ENCODE measurements at places on chromosomes 3 and 15.

- DNase-seq = peak; percentile 23
Measured at GRCh38 chr15:57146506-57147201, 228.2 kb downstream of the TCF12 start.

DNA sequence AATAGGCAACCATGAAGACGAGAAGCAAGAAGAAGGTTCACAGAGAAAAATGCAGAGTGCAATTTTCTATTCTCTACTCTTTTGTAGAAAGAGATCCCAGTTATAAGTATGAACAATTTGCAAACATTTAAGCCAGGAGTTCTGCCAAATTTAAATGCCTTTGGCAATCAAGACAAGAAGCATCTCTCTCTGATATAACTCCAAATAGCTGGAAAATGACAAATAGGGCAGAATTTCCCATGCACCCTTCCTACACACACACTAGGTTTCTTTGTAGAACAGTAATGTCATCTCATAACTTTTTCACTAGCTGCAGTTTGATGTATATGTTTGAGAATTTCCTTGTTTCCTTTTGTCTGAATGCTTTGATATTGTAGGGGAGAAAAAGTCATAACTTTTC lies 333.5 kb upstream of the AZI2 start:
- no peak for DNase-seq

DNA sequence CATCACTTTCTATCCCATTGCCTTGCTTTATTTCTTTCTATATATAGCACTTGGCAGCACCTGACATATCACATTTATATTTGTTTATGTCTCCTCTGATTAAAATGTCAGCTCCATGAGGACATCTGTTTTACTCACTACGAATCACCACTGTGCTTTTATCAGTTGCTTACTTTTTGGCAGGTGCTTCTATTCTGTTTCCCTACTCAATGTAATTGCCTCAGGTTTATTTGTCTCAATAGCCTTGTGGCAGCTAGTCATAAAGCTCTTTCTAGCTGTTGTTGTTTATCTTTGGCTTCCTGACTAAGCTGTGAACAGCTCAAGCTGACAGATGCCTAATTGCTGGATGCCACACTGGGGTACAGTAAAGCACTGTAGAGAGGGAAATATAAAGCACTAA lies 85.5 kb downstream of the VPS13C start:
- no peak for DNase-seq

DNA sequence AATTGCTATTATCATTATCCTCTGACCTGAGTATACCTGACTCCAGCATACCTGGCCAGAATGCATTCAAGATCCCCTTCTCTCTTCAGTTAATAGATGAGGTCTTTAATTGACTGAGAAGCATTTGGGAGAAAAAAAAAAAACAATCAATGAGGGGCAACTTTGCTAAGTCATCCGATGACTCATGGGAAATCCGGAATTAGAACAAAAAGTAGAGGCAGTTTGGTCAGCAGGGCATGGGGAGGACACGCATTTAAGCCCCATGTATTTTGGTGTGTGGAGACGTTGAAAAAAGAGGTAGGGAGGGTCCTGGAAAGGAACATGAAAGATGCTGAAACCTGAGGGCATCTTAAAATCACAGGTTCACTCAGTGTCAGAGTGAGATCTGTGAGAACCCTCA lies 256.2 kb downstream of the RORA start:
- DNase-seq = no peak

GRCh38 chr15:83710452-83710851 lies 56.5 kb downstream of the ADAMTSL3 start:
- no peak for DNase-seq

DNA sequence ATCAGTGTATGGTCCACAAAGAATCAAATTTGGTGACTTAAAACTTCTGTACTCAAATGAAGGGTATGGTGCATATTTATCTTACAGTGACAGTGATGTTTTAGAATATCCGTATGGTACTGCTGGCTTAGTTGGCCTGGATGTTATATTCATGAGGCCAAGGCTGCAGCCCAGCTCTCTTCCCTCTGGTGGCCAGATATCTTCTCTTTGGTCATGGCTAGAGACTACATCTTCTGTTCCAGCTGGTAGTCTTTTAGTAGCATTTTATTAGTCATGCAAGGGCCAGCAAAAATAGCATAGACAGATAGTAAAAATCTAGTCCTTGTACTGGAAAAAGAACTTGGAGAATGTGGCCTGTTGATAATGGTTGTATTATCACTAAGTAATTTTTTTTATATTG lies 124.0 kb upstream of the ROPN1 start:
- DNase-seq = no peak

DNA sequence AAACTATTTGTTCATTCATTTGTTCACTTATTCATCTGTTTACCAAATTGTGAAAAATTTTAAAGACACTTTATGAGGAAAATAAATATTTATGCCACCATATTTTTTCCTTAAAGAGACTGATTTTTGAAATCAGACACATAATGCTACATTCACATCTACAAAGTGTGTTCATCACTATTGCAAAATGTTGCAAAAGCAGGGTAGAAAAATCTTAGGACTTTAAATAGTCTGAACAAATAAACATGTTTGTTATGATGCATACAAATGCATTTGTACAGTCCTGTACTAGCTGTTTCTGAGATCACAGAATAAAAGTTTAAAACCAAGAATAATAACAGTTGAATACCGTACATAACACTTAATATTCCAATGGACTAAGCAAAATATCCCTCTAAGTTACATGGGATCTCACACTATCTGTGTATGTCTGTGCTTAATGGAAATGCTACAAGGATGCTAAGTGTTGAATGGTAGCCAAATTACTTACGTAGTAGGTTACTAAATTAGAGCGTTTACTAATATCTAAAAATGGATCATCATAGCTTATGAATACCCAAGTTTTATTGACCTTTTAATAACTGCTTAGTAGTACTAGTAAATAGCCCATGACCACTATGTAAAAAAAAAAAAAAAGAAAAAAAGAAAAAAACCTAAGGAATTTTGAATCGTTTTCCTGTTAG lies 25.1 kb downstream of the ATP11B start:
- no peak for DNase-seq

DNA sequence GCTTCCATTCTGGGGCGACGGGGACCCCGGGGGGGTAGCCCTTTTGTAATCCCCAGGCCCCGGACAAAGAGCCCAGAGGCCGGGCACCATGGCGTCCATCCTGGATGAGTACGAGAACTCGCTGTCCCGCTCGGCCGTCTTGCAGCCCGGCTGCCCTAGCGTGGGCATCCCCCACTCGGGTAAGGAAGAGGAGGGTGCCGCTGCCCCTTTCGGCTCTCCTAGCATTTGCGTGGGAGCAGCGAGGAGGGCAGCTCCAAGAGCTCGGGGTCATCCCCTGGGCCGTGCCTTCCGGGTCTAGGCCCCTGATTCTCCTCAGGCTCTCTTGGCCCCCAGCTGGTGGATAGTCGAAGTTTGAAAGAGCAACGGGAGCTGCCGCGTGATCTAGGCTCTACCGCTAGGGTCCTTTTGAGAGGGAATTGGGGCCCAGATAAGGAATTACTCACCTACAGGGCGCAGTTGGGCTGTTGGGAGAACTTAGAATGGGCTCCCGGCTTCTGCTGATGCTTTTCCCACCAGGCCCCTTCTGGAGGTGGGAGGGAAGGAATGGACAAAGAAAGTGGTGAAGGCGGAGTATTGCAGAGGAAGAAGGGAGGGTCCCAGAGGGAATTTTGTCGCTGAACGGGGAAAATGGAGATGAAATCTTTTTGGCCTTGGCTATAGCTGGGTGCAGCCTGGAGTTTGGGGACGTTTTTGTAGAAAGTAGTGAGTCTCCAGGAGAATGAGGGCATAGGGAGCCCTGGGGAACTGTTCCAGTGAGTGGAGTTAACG lies 615 bp downstream of the VPS18 start:
- peak; percentile 13 for DNase-seq

- no peak for DNase-seq
Measured at GRCh38 chr15:56758770-56759449, 25.6 kb upstream of the ZNF280D start.

- peak; percentile 46 for DNase-seq
Measured at GRCh38 chr15:88465633-88466224, 1.5 kb downstream of the MRPL46 start.

GRCh38 chr15:91930092-91930491 lies 76.6 kb downstream of the SLCO3A1 start:
- DNase-seq = no peak

DNA sequence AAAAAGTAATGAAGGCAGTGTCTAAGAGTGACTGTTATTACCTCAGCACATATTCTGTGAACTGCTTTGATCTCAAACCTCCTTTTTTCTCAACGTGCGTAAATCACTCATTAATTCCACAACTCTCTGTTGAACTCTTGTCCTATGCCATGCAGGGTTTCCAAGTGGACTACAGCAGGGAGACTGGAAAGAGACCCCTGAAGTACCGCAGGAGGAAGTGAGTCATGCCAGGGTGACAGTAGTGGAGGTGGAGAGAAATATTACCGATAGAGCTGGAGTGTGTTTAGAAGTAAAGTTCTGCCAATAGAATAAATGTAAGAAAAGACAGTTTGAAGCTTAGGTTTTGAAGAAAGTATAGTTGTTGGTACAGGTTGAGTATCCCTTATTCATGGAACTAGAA lies 908.9 kb downstream of the ROBO1 start:
- no peak for DNase-seq

DNA sequence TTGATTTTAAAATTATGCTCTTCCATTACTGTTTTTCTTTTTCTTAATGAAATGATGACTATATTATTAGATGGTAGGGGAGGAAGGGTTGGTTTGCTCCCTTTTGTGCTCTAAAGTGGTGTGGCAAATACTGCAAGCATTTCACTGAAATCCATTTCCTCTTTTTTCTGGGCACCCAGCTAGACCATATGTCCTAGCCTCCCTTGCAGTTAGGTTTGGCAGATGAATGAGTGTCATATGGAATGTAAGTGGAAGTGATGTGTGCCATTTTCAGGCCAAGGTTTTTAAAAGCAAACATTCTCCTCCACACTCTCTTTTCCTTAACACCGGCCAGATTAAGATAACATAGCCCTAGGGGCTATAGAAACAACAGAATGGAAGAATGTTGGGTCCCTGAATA lies 363.0 kb downstream of the FGF12 start:
- DNase-seq = no peak

DNA sequence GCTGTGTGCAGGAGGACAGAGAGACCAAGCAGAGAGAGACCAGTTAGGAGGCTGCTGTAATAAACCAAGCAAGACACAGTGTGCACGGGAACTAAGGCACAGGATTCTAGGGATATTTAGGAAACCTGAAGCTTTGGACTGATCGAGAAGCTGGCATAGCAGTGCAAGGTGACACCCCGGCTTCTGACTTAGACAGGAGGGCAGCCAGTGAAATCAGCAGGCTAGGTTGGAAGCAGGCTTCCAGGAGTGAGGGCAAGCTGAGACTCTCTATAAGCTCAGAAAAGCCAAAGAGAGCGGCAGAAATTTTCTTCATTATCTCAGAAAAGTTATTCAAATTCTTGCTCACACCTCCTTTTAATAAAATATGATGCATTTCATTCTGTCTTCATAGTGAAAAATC lies 104.6 kb downstream of the LIPC start:
- no peak for DNase-seq

DNA sequence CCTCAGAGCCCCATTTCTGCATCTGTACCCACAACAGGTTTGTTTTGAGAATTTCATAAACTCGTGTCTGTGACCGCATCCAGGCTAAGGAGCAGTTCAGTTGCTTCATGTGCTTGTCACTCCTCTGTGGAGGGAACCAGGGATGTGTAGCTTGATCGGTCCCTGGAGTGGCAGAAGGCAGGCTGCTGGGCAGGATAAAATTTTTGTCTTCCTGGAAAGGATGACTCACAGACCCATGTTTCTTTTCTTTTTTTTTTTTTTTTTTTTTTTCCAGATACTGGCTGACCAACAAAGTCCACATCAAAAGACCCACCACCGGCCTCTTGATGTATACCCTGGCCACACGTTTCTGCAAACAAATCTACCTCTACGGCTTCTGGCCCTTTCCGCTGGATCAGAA lies 70.1 kb downstream of the ST8SIA2 start:
- DNase-seq = no peak

DNA sequence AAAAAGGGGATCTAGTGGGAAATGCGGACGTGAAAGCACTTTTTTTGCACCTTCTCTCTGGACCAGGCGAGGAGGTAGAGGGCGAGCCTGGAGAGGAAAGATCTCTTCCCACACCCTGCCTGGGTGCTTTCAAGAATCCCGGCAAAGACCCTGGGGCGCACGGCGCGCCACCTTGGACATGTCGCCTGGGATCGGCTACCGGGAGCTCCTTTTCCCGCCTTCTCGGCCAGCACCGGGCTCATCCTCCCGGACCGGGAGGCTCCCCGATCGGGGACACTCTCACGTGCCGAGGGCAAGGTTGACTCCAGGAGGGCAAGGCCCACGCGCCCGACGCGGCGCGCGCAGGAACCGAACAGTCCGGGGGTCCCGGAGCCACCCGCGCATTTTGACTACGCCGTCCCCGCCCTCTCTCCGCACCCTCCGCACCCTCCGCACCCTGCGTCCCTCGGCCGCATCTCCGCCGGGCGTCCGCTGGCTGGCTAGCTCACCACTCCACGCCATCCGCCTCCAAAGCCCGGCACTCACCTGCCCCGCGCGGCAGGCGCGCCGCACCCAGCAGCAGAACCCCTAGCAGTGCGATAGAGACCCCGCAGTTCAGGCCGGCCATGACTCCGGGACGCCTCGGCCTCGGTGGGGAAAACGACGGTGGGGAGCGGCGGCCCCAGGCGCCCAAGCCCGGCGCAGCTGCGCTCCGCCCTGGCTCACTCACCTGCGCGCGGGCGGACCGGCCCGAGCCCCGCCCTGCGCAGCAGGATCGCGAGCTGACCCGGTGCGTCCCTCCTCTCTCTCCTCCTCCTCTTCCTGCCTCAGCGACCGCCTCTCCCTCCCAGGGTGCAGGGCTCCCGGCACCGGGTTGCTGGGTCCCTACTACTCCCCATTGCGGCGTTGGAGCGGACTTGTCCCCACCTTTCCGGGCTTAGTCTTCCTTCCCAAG lies at the start of gene CDCP1:
Gene CDCP1 (minus strand): TSS at position 698 of the 934 bp plus-strand sequence. CDS start 91 bp downstream, at position 607.
- DNase-seq = no peak

- no peak for DNase-seq
Measured at GRCh38 chr3:63193647-63194046, 84.5 kb upstream of the SYNPR start.

DNA sequence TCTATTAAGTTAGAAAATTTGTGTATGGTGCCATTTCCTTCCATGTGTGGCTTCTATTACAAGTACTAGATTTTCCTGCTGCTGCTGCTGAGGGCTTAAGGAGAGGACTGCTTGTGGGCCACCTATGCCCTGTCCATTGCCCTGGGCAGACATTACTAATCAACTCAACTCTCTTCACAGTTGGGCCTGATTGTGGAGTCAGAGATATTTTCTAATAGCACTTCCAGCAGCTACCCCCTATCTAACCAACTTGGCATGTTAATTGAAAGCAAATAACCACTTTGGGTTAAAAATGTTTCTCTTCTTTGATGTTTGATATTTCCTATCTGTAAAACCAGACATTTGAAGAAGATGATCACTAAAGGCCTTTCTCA lies 242.0 kb downstream of the EDEM1 start:
- no peak for DNase-seq

- no peak for DNase-seq
Measured at GRCh38 chr15:88529021-88529630, 17.4 kb downstream of the DET1 start.

DNA sequence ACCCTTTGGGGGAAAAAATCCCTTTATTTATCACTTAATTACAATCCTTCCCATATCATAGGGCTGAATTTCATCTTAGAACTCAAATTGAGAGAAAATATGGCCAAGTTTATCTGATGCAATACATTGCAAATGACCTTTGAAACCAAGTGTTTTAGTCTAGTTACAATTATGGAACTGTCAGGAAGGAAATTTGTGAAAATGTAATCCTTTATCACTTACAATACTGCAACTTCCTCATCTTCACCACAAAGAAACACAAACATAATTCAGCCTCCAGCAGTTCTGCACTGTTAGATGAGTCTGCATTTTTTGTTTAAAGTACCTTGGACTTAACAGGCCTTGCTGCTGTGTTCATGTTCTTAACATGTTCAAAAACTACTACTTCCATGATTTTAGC lies 4.6 kb downstream of the CCPG1 start:
- peak; percentile 86 for DNase-seq
